ENCODE measurements at places on chromosomes 6 and 20.
A peak's percentile ranks its signal among the peaks of the same experiment; 100 is the strongest.

GRCh38 chr6:49541210-49541724 lies 9.2 kb upstream of the C6orf141 start:
- no peak for DNase-seq

DNA sequence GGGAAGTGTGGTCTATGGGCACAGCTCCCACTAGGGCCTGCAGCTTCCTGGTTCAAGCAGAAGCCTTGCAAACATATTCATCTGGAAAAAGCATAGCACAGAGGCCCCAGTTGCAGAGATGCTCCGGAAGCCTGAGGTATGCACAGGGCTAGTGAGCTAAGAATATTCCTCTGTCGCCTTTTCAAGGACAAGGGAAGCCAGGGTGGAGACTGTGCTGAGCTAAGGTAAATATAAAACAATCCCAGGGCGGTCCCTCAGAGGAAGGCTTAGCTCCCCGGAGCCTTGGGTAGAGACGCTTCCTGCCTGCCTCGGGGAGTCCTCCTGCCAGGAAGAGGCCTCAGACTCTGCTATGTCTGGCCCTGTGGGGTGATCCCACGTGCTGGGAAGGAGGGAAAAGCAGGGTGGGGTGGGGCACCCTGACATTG lies 134.8 kb upstream of the FOXA2 start:
- no peak for DNase-seq

GRCh38 chr6:31270788-31271640 lies 878 bp downstream of the HLA-C start:
- DNase-seq = peak; percentile 32

GRCh38 chr6:43510827-43511163 lies 649 bp upstream of the LRRC73 start:
- no peak for DNase-seq

DNA sequence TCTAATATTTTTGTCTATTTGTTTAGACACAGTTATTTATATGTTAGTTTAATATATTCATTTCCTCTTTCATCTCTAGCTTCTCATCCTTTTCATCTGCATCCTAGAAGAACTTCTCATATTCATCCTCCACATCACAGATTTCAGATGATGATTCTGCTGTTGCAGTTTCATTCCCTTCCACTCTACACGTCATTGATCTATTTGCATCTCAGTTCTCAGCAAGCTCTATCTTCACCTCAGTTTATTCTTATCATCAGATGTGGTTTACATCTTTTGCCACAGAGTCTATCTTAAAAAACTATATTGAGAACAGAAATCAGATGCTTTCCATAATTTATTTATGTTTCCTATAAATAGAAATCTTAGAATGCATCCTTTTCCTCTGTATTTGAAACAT lies 13.3 kb downstream of the SLC2A12 start:
- no peak for DNase-seq

DNA sequence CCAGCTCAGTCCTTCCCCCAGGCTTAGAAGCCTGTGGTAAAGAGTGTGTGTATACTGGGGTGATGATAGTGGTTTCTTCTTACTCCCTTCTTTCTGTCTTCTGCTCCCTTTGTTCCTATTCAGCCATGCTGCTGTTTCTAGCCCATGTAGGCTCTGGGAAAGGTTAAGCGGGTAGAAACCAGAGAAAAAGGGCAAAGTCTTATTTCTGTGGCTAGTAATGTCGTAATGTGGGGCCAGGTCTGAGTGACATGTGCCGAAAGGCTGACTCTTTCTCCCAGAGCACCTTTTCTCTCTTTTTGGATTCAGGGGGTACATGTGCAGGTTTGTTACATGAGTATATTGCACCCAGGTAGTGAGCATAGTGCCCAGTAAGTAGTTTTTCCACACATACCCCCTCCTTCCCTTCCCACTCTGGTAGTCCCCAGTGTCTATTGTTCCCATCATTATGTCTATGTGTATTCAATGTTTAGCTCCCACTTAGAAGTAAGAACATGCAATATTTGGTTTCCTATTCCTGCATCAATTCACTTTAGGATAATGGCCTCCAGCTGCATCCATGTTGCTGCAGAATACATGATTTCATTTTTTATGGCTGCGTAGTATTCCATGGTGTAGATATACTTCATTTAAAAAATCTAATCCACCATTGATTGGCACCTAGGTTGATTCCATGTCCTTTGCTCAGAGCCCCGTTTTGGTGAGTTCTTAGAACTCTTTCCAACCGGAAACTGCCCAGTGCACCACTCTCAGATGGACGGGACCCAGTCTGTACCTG lies 74.3 kb downstream of the EFHC1 start:
- no peak for DNase-seq

GRCh38 chr6:46491201-46491627 lies at the start of gene RCAN2:
TSS of gene RCAN2 (minus strand) at chr6:46491449.
- peak; percentile 49 for DNase-seq

DNA sequence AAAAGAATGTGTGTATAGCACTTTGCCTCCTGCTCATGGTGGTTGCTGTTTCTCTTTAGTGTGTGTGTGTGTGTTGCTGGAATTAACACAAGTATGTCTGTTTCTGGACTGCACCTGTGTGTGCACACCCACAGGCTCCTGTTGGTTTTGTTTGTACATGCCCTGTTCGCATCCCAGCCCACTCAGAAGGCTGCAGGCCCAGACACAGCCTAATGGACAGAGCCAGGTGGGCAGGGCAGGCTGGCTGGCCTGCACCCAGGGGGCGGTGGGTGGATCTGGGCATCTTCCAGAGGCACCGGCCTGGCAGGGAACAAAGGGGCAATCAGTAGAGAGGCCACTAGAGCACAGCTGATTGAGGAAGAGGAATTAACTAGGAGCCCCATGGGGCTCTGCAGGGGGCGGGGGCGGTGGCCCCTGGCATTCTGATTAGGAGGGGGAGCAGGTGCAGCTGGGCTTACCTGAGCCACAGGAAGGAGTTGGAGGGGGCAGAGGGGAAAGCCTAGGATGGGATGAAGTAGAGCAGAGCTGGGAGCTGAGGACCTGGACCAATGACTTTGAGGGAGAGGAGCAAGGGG lies 21.9 kb downstream of the CD40 start:
- no peak for DNase-seq

DNA sequence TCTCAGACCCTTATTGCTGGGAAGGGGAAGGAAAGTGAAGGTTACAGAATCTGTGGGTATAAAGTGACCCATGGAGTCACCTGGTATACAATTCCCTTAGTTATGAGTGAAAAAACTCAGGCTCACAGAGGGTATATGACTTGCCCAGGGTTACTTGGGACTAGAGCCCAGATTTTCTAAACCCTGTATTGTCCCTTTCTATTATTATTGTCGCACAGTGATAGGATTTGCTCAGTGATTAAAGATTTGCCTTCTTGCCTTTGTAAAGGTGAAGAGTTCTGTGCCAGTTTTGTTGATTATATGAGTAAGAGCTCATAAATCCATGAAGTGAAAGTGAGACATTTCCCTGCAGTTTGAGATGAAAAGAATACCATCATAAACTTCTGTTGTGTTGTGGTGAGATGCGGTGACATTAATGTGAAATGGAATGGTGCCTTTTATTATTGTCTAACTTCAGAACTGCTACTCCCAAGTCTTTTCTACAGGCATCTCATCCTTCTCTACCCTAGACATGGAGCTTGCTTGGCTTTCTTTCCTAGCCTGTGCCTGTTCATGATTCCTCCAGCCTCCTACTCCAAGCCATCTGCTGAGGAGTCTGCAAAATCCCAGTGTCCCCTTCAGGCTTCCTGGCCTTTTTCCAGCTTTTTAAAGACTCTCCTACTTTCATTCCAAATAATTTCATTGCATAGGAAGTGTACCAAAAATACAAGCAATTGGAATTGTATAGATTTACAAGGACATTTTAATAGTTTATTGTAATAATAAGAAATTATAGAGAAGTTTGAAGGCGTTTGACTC lies 33.5 kb upstream of the ADIG start:
- DNase-seq = no peak

GRCh38 chr6:121944354-121944753 lies 455.1 kb upstream of the HSF2 start:
- DNase-seq = no peak

DNA sequence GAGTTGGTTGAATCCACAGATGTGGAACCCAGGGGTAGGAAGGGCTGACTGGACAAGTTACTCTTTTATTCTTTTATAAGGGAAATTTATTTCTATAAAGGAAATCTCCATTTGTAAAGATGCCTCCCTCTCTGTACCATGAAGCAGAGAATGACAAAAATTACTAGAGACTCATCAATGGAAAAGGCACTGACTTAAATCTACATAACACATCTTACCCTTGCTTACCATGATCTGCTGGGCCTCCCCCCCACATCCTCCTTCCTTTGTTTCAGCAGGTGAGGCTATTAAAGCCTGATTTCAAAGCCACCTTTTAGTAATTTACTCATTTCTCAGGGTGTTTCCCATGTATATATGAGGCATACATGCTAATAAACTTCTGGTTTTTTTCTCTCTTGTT lies 130.2 kb upstream of the HDDC2 start:
- no peak for DNase-seq
